KG1 (cell line): ENCODE measurements at places on chromosomes 12 and 14.

GRCh38 chr14:28870033-28870564, 103.5 kb downstream of the FOXG1 start:
- DNase-seq = no peak

GRCh38 chr12:69534389-69534822, 50.9 kb upstream of the CCT2 start:
- no peak for DNase-seq

DNA sequence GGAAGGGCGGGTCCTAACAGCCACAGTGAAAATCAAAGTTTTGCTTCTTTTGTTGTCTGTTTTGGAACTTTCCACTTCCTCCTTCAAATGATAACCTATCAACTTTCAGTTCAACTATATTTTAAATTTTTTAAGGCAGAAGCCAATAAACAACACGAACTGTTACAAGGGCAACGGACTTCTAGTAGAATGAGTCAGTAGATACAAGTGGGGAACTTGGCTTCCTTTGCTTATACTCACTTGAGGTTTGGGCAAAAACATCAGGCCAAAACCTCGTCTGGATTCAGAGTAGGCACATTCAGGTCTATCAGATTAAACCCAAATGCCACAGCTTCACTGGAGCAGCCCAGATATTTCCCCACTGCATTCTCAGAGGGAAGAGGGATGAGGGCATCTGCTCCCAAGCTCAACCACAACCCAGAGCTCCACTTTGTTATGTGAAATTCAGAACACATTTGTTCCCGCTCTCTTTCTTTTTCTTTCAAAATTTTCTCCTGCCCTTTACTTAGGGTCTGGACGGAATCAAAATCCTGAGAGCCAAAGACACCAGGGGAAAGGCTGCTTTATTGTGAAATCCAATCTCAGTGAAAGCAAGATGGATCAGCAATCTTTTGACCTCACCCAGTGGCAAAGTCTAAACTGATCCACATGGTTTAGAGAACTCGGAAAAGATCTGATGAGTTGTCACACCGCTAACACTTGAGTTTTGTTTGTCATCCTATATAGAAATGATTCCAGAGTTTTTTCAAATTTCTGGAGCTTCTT, 152.5 kb upstream of the BTG1 start:
- DNase-seq = no peak

GRCh38 chr12:104650541-104650940, 193.8 kb downstream of the CHST11 start:
- no peak for DNase-seq

GRCh38 chr12:26247873-26248272, 52.5 kb downstream of the SSPN start:
- no peak for DNase-seq

GRCh38 chr12:106137530-106138356, 1.0 kb downstream of the NUAK1 start:
- no peak for DNase-seq

GRCh38 chr14:34231626-34232025, 230.4 kb downstream of the SPTSSA start:
- no peak for DNase-seq

DNA sequence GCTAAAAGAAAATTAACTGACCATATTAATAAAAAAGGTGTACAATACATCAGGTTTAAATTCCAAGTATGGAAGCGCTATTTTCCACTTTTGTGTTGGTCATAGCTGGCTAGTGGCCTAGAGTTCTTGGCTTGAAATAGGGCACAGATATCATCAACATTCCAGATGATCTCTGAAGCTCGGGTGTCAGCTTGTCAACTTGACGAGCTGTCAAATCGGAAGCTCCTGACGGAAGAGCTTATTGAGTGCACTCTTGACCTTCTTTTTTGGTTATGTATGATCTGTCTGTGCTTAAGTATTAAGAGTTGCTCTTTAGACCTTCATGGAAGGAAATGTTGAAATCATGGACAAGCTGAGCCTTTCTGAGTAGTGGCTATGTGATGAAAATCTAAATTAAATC, 177.9 kb downstream of the APAF1 start:
- no peak for DNase-seq

DNA sequence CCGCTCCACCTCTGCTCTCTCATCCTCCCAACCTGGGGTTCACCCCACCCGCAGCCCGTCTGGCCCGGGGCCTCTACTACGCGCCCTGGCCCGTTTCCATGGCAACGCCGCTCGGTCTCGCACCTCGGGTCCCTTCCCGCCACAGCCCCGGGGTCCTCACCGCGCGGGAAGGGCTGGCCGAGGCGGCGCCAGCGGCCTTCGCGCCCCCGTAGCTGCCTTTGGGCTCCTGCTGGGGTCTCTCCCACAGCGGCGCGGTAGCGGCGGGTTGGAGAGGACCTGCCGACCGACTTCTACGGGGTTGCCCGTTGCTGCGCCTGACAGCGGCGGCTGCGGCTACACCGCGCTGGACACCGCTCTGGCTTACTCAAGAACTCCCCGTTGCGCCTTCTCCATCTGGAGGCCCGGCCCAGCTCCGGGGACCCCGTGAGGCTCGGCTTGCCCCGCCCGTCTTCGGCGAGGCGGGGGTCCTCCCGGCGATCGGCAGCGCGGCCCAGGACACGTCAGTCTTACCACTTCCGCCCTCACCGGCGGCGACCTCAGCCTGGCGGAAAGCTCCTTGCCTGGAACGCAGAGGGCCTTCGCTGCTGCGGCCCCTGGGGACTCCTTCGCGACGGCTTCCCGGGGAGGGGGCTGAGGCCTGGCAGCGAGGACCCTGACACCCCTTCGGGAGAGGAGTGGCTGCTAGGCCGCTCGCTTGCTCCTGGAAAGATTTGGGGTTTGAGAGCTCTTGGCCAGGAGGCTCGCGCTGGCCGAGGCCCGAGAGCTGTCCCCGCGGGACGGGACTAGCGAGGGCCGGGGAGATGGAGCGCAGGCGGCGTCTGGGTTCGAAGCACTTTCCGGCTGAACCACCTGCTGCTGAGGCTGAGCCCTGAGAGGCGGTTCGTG, at the start of gene TM9SF1:
Gene TM9SF1, minus strand, starts transcription at position 256 of the 885 bp plus-strand sequence. CDS start 422 bp downstream, outside the sequence.
- peak; percentile 73 for DNase-seq

DNA sequence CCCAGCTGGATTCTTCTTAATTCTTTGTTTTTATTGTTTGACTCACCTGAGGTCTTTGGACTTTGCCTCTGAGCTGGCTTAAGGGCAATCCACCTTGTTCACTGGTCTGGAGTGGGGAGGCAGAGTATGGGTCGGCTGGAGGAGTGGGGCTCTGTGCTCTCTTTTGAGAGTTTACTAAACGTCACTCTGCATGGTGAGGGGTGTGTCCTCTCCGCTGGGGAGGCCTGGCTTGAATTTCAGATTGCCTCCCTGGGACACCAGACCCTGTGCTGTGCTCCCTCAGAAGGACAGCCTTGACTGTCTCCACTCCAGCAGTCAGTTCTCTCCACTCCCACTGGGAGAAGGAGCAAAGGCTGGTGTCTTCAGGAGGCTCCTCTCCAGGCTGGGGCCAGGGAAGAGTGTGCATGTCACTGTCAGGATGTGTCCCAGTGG, 1.9 kb upstream of the MTA1 start:
- DNase-seq = no peak

- DNase-seq = no peak
These were observed 28.8 kb downstream of the ATXN2 start for GRCh38 chr12:111570084-111570961.

GRCh38 chr12:41527062-41527461, 338.9 kb downstream of the PDZRN4 start:
- DNase-seq = no peak

DNA sequence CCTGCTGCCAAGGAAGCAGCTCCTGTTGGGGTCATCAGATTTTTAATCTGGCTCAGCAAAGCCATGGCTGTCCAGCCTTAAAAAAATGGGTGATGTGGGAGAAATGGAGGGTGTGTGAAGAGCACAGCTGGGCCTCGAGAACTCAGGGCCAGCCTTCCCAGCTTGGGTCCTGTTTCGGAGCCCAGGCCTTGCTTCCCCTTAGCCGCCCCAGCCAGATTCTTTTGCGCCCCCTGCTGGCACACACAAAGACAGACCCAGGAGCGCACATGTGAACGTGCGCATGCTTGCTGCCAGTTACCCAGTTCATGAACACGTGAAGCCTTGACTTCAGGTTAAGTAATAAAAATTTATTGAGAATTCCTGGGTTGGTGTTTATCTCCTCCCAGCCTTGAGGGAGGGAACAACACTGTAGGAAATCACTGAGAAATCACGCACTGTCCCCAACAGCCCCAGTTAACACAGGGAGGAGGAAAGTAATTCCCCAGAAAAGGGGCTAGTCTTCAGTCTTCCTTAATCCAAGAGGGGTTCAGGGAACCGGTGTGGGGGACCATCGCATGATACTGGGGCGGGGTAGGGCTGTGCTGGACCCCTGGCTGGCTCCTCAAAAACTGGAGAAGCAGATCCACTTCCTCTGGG, 5.3 kb downstream of the PHB2 start:
- peak; percentile 71 for DNase-seq

DNA sequence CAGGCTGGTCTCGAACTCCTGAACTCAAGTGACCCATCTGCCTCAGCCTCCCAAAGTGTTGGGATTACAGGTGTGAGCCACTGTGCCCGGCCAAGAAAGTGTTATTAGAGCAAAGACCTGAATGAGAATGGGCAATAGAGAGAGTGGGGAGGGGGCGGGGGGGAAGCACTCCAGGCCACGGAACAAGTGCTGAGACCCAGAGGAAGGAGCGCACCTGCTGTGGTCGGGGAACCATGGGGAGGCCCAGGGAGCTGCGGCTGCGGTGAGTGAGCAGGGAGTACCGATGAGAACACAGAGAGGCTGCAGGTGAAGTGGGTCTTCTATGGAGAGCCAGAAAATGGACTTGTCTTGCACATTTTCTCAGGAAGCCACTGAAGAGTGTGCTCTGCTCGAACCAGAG, 10.8 kb downstream of the SMIM41 start:
- no peak for DNase-seq

DNA sequence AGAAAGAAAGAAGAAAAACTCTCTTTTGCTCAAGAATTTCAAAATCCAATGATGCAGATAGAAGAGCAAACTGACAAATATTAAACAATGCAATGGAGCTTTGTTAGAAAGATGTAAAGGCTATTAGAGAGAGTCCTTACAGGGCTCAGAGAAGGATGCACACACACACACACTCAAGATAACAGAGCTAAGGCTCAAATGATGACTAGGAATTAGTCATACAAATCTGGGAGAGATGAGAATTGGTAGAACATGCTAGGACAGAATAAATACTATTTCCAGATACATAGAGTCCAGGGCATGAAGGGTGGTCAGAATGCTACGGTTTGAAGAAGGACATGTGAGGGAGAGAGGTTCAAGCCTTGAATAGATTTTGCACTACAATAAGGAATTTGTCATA, 650.1 kb upstream of the MDGA2 start:
- DNase-seq = no peak

DNA sequence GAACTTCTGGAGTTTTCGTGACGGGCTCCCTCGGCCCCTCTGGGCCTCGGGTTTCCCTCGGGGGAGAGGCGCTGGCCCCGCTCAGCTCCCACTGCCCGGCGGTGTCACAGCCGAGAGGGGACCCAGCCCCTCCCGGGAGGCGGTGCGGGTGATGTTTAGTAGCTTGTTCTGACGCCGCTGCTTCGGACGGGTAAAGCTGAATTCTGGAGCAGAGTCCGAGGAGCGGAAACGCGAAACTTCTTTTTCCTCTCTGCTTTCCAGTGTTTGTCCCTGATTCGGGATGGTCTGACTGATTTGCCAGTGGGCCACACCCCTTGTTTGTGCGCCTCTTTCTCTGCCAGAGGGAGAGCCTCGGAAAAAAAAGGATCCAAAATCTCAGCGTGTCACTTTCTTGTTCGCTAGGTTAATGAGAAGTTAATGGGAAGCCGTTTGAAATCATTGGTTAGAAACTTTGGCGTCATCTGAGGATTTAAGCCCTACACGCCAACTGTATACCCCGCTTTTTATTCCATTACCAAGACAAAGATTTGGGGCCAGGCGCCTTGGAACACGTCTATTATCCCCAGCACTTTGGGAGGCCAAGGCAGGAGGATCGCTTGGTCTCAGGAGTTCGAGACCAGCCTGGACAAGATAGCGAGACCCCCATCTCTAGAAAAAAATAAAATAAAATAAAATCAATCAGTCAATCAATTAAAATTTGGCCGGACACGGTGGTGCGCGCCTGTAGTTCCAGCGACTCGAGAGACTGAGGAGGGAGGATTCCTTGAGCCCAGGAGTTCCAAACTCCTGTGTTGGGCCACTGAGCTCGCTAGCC, 756 bp downstream of the TULP3 start:
- no peak for DNase-seq

DNA sequence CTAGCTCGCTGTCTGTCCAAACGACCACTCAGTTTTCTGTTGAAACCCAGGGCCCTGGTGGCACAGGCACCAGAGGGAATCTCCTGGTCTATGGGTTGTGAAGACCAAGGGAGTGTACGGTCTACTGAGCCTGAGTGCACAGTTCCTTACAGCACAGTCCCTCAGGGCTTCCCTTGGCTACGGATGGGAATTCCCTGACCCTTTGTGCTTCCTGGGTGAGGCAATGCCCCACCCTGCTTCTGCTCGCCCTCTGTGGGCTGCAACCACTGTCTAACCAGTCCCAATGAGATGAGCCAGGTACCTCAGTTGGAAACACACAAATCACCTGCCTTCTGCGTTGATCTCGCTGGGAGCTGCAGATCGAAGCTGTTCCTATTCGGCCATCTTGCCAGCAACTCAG, 22.6 kb downstream of the GPHN start:
- DNase-seq = no peak

DNA sequence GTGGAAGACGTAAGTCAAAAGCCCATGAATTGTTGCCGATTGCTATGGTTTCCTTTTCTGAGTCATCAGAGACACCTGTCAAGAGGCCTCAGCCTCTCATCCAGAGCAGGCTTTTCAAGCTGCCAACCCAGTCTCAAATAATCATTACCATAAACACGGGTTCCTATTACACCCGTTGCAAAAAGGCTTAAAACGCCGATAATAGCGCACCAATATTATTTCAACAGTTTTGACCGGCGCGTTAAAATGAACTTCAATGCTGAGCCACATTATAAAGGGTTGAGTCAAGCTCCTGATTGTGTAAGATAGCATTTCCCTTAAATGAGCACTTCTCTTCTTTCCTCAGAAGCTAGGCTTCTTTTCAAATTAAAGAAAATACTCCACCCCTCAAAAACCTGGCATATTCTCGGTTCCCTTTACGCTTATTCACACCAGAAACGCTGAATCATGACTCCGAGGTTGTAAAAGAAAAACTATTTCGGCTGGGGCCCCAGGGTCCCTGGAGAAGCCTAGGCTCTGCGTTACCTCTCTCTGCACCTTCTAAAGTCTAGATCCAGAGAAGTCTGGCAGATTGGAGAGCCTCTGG, 1.4 kb downstream of the TMTC1 start:
- no peak for DNase-seq

GRCh38 chr14:101072945-101073597, 169.5 kb upstream of the RTL1 start:
- DNase-seq = peak; percentile 9

GRCh38 chr12:52058631-52059361, 7.6 kb downstream of the NR4A1 start:
- DNase-seq = no peak

GRCh38 chr12:5827591-5827990, 117.5 kb downstream of the ANO2 start:
- DNase-seq = no peak

- DNase-seq = no peak
These were observed 55.7 kb downstream of the PAX9 start for GRCh38 chr14:36717363-36717762.
